ENCODE measurements at places on chromosomes 16 and 17.

DNA sequence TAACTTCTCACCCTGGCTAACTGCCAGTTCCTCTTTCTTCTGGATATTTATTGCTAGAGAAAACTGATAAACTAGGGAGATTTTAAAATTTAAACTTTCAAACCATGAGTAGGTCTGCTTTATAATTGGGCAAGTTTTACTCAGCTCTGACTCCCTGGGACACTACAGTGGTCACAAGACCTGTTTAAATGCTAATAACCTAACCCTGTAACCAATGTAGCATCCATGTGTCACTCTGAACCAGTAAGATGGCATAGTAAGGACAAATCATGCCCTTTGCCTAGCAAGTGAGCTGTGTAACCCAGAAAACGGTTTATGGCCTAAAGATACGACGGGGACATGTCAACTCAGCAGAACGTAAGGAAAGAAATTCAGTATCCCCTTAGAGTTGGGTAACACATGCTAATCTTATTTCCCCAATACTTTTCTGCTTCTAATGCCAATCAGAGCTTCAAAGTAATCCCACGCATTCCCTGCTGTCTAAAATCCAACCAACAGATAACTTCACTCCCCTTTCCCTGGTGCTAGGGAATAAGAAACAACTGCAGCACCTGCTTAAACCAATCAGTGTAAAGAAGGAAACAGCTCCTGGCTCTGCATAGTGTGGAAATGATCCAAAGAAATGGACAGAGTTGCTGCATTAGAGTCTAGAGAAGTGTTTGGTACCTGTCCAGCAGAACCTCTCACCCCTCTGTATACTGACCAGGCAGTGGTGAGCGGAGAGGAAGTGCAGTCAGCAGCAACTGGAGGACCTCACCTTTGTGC, 85.7 kb downstream of the NCOR1 start:
- no peak for DNase-seq

DNA sequence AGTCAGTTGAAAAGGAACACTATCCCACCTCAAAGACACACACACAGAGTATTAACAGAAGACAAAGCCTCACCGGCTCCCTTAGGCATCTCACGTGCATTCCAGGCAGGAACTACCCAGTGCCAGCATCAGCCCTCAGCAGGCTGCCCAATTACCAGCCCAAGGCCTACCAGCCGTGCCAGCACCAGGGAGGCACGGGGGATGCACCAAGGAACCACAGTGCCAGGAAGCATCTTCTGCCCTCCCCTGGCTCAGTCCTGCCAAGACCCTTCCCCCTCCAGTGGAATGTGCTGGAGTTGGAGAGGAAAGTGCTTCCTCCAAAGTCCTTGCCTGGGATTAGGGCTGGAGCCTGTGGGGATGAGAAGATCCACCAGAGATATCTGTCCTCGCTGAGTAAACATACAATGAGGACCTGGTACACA, 11.0 kb upstream of the KRT19 start:
- peak; percentile 48 for DNase-seq

DNA sequence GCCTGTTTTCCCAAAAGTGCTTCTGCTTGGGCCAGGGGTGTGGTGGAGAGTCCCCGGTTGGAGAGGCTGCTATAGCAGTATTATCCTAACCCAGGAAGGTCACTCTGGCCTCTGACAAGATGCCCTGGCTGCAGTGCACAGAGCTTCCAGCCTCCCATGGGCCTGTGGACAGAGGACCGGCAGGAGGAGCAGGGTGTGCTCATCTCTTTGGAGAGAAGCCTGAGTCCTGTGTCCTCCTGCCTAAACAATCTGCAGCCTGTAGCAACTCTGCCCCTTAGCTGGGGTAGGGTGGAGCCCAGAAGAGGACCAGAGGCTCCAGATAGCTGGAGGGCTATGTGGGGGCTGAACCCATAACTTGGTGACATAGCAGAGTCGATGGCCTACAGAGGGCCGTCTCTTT, 78.0 kb downstream of the MPRIP start:
- no peak for DNase-seq

- no peak for DNase-seq
Measured at GRCh38 chr17:79970576-79971068, 65.0 kb downstream of the TBC1D16 start.

GRCh38 chr17:65538675-65539529, 22.5 kb downstream of the AXIN2 start:
- no peak for DNase-seq

GRCh38 chr17:68155692-68156091, 92.2 kb upstream of the AMZ2 start:
- DNase-seq = no peak

DNA sequence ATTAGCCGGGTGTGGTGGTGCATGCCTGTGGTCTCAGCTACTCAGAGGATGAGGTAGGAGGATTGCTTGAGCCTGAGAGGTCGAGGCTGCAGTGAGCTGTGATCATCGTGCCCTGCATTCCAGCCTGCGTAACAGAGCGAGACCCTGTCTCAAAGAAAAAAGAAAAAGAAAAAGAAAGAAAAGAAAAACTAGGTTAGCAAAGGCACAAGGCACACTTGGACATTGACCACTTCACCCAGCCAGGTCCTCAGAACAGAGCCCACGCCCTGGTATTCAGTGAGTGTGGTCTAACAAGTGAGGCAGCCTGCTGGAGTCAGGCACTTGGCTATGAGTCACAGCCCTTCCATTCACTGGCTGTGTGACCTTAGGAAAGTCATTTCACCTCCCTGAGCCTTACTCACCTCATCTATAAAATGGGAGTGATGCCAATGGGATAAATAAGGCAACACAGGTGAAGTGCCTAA, 10.4 kb downstream of the MILR1 start:
- peak; percentile 46 for DNase-seq

DNA sequence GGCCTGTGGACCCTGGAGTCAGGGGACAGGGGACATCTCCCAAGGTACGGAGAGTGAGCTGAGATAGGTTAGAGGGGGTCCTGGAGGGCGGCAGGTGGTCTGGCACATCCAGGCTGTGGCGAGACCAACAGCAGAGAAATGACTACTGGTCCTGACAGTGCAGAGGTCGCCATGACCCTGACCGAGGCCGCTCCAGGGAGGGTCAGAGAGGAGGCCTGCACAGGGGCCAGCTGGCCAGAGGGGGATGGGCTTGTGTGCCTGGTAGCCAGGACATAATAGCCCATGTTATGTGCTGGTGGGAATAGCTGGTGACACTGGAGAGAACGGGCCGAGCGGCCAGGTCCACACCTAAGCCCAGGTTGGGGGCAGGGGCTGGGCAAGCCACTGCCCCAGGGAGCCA, 40.6 kb upstream of the ZC3H18 start:
- no peak for DNase-seq

DNA sequence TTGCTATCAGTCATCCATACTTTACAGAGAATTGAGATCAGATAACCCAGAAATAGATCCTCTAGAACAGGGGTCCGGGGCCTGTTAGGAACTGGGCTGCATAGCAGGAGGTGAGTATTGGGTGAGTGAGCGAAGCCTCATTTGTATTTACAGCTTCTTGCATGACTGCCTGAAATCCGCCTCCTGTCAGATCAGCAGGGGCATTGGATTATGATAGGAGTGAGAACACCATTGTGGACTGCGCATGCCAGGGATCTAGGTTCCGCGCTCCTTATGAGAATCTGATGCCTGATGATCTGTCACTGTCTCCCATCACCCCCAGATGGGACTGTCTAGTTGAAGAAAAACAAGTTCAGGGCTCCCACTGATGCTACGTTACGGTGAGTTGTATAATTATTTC, 13.0 kb upstream of the SCIMP start:
- no peak for DNase-seq

DNA sequence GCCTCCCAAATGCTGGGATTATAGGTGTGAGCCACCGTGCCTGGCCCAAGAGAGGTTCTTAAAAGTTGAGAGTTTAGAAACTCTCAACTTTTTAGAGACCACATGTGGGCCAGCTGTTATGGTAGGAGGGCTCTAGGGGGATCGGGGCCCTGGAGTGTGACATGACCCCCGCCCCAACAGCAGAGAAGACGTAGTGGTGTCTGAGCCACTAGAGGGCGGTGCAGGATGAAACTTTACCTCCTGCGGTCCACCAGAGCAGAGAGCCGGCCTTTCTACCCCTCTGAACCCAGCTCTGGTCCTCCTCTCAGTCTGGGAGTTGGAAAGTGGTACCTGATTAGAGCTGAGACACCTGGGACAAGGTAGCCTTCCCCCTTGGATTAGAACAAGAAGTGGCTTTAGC, 7.4 kb downstream of the CDK5RAP3 start:
- peak; percentile 51 for DNase-seq

DNA sequence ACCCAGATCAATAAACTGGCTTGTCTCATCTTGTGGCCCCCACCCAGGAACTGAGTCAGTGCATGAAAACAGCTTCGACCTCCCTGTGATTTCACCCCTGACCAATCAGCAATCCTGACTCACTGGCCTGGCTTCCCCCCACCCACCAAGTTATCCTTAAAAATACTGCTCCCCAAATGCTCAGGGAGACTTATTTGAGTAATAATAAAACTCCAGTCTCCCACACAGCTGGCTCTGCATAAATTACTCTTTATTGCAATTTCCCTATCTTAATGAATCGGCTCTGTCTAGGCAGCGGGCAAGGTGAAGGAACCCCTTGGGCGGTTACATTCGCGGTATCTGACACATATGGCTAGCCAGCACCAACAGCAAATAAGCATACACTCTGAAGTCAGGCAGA, 9.8 kb upstream of the RABEP1 start:
- no peak for DNase-seq

GRCh38 chr16:86661706-86662105, 83.4 kb downstream of the FOXL1 start:
- peak; percentile 58 for DNase-seq

DNA sequence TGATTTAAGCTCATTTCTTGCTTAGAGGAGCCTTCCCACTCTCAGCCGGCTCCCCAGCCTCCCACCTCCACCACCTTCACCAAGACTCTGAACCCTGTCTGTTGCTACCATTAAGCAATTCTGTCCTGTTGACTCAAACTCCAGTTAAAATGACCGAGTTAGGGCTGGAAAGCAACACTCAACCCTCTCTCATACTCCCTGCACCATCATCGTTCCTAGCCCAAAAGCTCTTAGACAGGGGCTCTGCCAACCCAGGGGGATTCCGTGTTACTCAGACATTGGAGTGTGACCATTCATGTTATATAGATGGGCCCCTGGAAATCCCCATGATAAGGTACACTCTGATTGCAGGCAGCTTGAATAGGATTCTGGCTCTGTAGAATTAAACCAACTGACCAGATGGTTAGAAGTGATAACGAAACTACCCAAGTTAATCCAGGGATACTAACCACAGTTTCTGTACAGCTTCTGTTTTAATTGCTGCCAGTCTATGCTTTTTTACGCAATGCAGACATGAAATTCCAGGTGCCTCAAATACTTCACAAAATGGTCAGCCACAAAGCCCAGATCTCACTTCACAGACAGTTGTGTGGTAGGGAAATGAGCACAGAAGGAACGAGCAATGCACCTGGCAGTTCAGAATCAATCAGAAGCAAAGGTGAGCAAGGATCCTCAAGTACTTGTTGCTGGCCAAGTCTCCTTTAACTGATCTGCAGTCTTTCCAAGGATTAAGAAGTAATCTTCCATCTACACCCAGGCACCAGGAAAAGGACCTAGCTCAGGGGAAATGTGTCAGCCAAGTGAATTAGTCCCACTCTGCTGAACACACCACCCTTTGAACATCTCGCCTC, 2.1 kb downstream of the SSTR2 start:
- no peak for DNase-seq

GRCh38 chr17:47847341-47848197, 3.4 kb downstream of the SP6 start:
- no peak for DNase-seq

GRCh38 chr16:22322741-22323140, 25.5 kb downstream of the POLR3E start:
- no peak for DNase-seq

DNA sequence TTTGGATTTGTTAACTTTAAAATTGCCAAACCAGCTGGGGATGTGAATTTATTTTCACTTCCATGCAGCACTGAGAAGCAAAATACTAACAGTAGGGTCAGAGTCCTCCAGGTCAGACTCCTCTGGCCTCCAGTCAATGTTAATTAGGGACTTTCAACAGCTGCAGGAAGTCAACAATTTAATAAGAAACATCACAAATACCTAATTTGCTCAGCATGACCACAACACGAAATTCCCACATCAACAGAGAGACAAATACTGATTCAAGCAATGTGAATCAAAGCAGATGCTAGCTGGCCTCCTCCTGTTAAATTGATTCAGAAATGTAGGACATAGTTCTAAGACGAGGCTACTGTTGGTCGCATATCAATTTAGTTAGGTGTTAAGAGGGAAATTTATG, 111.7 kb downstream of the ABCA8 start:
- DNase-seq = no peak

DNA sequence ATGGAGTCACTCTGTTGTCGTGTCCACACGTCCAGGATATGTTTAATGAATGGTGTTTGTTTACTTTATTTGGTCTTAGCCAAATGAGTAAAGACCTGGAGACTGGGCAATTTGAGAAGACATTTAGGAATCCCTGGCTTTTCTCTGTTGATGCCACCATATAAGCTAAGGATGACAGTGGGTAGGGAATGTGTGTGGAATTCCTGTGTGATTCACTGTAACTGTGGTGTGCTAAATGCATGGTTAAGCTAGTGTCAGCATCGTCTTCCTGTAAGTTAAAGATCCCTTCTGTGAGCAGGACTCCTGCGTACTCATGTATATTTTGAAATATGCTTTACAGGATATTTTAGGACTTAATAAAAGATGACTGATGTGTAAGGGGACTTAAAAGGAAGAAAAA, 26.4 kb downstream of the GOSR1 start:
- DNase-seq = peak; percentile 17

DNA sequence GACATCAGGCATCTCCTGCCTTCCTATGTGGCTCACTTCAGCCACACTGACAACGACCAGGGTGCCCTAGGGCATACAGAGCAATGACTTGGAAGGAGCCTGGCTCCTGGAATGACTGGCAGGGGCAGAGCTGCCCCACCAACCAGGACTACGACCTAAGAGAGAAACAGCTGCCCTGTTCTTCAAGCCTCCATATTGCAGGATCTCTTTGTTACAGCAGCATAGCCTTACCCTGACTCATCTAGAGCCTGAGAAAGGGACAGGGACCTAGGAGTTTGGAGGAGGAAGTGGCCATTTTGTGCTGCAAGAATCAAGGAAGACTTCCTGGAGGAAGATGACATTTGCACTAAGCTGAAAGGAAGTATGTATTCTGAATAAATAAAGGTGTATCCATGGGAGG, 49.6 kb downstream of the GSG1L start:
- no peak for DNase-seq

- DNase-seq = no peak
Measured at GRCh38 chr17:77730376-77730775, 228.1 kb upstream of the TNRC6C start.

DNA sequence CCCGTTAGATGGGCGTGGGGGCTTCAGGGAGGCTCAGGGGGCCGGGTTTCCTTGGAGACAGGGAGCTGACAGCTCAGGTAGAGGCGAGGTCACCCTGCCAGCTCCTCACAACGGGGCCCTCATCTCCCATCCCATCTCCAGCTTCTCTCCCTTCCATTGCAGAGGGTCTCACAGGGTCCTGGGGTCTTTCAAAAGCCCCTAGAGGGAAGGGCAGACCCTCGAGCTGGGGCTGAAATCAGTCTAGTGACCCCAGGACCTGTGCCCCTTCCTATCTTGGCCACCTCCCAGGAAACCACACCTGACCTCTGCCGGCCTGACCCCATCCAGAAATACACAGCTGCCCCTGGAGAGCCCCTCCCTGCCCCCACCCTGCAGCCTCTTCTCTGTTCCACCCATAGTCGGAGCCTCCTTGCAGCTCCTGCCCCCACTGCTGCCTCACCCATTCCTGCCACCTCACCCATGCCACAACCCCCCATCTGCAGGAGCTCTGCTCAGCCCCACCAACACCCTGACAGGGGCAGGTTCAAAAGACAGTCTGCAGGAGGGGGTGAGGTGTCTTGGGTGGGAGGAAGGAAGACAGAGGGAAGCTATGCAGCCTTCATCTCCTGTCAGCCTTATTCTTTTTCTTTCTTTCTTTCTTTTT, 23.4 kb downstream of the PIK3R5 start:
- no peak for DNase-seq

All from fibroblast of skin of right quadriceps (primary cell).